A673 (cell line): ENCODE measurements at places on chromosomes 3 and 15. TPM values are rescaled to one million over a fixed set of nuclear protein-coding genes. Genes with fewer than 3 reads are reported as not detected.

- DNase-seq: peak; percentile 82
These were observed 108.1 kb downstream of the ROBO2 start for GRCh38 chr3:77147836-77148578.

DNA sequence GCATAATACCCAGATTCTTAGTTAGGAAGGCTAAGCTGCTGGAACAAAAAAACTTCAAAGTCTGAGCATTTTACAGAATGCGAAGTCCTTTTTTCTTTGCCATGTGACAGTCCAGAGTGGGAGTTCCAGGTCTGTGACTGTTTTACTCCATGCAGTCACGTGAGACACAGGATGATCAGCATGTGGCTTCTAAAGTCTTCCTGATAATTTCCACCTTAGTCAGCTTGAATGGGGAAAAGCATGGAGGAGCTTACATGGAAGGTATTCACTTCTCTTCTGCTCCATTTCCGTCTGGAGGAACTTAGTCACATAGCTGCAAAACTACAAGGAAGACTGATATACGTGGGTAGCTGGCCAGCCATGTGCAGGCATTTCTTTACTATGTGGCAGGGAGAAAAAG lies 1.7 kb downstream of the SNTN start:
- DNase-seq: no peak

- DNase-seq: no peak
These were observed 11.2 kb downstream of the TNFSF10 start for GRCh38 chr3:172511783-172512762.

- DNase-seq: no peak
These were observed 943 bp upstream of the PCSK6 start for GRCh38 chr15:101490408-101490891.

DNA sequence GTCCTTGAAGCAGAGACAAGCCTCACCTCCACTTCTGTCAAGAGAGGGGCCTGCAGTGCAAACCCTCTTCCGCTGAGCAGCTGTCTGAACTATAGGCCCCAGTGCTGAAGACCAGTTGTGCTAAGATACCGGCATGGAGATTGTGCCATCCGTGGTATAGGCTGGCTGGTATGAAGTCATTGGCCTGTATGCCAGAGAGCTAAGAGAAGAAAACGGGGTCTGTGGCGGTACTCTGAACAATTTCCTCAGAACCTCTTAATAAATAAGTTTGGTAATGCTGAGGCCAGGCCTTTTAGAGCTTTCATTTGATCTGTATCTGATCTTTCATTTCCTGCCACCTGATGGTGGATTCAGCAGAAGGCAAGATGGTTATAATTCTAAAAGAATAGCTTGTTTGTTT lies 123.0 kb downstream of the LRIG1 start:
- DNase-seq: no peak

GRCh38 chr15:55789066-55789660 lies 46.2 kb upstream of the PRTG start:
- DNase-seq: peak; percentile 35

DNA sequence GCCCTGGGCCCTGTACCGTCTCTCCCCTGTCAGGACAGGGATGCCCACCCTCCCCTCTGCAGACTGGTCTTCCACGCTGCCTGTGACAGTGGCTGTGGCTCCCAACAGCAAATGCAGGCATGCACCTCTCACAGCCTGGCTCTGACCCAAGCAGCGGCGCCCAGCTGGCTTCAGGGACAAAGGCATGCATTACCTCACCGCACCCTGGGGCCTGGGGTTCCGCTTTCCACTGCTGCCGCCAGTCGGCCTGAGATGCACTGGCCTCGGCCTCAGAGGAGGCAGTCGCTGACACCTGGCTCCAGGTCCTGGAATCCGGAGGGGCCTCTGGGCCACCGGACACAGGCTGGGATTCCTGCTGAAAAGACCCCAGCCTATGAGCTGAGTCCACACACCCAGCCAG lies 70.3 kb downstream of the SCN5A start:
- no peak for DNase-seq

The ZMYND10 gene
- 0.67 and 1.0 TPM in 2 replicates for total RNA-seq

The SLC28A2 gene
- total RNA-seq: not detected in 2 replicates

DNA sequence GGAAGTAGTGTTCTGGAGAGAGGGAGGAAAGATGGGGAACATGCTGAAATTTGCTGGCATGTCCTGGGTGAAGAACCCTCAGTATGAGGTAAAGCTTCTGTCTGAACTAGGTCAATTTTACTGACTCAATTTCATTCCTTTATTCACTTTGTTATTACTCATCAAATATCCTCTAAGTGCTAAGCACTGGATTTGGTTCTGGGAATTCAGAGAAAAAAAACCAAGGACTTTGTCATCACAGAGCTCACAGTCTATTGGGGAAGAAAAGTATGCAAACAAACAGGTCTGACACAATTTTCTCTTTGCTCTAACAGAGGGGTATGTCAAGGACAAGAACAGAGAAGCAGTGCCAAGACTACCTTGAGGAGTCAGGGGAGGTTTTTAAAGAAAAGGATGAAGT lies 68.0 kb downstream of the TFG start:
- no peak for DNase-seq

The PATL2 gene
- total RNA-seq: 1.2 and 1.6 TPM in 2 replicates

DNA sequence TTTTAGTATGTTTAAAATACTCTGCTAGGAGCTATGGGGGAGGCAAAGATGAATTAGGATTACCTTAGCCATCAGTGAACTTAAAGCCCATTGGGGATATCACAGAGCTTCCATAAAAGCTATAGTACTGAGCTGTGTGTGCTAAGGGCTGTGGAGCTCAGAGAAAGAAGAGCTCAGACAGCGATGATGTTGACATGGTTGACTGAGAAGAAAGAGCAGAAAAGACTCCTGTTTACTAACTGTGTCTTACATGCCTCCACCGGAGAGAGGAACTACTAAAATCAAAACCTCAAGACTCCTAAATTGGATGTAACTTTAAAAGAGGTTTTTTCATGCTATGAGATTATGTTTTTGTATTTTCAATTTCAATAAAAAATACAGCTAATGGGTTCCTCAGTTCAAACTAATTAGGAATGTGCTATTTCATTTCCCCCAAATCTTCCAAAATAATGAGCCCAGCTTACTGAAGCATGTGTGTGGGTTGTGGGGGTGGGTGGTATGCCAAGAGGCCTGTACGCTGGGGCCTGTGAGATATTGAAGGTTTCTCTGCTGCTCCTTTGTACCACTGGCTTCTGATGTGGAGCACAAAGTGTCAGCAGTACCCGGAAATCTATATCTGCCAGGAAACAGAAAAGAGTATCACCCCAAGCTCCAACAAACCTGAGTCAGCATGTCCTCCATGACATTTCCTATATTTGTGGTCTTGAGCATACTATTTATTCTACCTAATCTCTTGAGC lies 22.7 kb downstream of the DGKG start:
- no peak for DNase-seq

DNA sequence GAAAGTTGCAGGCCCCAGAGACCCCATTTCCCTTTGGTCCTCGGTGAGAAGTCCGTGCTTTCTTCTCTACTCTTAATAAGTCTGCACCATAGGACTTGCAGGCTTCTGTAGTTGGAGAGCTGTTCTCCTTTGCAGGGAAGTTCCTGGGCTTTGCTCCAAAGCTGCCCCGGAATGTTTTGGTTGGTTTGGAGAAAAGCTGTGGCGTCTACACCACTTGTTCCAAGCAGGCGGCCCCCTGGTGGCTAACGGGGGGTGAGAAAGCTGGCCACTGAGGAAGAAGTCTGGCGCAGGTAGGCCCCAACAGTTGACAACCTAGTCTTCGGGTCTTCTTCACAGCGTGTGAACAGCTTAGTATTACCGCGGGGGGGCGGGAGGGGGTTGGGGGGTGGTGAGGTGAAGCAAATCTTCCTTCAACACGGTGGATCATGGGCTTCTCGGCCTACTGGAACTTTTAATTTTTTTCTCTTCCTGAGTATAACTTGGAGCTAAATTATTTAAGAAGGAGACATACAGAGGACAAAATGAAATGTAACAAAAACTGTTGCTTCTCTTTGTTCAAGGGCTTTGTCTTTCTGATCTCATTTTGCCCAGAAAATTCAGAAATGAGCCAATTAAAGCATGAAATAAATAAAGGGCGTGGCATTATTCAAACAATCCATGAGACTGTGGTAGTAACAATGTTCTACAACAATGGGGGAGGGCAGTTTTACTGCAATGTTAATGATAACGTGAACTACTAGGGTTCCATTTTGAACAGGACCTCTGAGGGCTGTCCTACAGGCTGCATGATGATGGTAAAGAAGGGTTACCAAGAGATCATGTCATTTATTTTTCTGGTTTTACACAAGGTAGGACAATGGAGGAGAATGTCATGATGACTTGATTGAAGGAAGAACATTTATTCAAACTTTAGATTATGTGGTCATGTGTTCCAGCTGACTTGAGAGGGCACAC lies 2.2 kb upstream of the THRB start:
- peak; percentile 61 for DNase-seq

GRCh38 chr15:28987337-28987736 lies 101.6 kb downstream of the APBA2 start:
- DNase-seq: no peak

- no peak for DNase-seq
These were observed 83.5 kb downstream of the AQP9 start for GRCh38 chr15:58221591-58222241.

The PIF1 gene
- total RNA-seq: 60.4 and 65.7 TPM in 2 replicates

DNA sequence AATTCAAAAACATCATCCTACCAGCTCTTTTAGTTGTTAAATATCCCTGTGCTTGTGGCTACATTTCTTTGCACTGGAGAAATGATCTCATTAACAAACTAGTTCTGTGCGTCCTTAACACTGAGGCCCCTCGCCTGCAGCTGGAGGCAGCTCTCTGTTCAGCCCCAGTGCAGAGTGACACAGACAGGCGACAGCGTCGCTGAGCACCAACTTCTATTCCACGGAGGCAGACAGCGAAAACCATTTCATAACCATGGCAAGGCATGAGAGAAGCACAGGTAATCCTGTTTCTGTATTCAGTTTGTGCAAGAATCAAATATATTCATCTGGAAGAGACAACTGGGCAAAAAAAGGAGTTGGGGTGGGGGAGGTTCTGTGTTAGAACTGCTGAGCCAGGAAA lies 530.7 kb downstream of the ZIC1 start:
- no peak for DNase-seq

DNA sequence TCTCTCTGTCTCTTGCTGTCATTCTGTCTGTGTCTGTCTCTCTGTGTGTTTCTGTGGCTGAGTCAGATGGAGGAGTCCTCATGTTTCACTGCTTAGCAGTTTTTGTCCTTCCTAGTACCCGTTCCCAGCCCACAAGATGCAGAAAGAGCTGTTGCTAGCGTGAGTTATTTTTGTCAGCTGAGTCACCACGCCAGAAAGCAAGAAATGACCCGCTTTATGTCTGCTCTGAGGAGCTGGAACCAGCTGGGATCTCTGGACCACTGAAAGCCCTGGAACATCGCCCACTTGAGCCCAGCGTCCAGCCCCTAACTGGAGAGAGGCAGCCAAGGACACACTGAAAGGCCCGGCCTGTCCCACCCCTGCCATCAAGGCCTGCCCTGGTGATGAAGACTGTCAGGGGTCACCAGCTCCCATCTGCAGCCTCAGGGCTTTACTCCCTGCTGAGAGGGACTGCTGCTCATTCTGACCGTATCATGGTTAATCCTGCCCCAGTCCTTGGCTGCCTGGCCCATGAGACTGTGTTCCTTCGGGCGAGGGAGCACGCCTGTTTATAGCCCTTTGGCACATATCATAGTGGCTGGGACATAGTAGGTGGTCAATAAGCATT lies 101.7 kb upstream of the TPM1 start:
- DNase-seq: no peak

- DNase-seq: no peak
These were observed 766.9 kb upstream of the ARPP21 start for GRCh38 chr3:34872406-34872805.

DNA sequence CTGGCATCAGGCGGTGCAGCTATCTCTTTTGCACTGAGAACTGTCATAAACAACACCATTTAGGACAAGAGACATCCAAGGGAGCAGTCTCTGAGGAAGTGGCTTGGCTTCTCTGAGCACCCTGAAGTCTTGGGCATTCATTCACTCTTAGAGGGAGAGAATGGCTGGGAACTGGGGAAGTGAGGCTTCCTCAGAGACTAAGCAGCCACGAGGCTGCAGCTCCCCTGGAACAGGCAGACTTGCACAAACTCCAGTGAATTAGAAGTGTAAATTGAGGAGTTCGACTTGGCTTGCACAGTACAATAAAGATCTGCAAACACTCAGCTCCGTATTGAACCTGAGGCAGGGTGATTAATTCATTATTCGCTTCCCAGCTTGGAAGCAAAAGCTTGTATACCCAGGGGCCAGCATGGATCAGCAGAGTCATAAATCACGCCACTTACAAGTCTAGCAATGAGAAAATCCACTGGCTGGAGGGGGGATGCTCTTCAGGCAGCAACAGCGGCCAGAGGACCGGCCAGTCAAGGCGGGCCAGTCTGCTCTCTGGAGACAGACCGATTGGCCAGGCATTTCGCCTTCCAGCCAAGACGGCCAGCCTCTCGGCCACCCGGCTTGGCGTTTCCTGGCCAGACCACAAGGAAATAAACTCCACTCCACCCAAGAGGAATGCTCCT lies 118.8 kb upstream of the ADPGK start:
- DNase-seq: no peak

GRCh38 chr3:37301980-37302708 lies 127.8 kb upstream of the LRRFIP2 start:
- DNase-seq: peak; percentile 67

The HYKK gene
- 0.37 TPM in 1 of 2 replicates, not detected in the other for total RNA-seq

DNA sequence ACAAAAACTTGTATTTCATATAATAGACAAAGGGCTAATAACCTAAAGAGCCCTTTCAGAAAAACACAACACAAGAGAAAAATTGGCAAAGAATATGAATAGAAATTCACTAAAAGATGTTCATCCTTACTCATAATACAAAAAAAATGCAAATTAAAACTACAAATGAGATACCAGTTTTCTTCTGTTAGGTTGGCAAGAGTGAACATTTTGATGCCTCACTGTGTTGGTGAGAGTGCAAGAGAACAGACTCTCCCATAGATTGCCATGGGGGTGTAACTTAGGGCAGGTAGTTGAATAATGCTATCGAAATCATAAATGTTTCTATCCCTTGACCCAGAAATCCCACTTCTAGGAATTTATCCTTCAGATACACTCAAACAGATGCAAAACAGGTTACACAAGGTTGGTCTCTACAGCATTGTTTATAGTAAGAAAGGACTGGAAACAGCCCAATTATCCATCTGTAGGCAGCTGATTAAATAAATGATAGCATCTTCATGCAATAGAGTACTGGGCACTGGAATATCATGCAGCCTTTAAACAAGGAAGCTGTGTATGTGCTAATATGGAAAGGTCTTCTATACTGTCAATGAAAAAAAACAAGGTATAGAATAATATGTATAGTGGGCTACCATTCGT lies 146.3 kb downstream of the TLE3 start:
- no peak for DNase-seq

The GPR160 gene
- 6.7 and 11.2 TPM in 2 replicates for total RNA-seq

The KCNAB1 gene
- not detected in 2 replicates for total RNA-seq

The CHRNA3 gene
- not detected in 2 replicates for total RNA-seq
